Hematopoietic multipotent progenitor cell treated with erythropoietin and hydrocortisone succinate and interleukin-3 and kit ligand, for 17 days (in vitro differentiated cells): ENCODE measurements at places on chromosomes 7 and 10.
A peak's percentile ranks its signal among the peaks of the same experiment; 100 is the strongest.

- DNase-seq: no peak
These were observed 276.0 kb downstream of the SKIDA1 start for GRCh38 chr10:21249435-21249834.

DNA sequence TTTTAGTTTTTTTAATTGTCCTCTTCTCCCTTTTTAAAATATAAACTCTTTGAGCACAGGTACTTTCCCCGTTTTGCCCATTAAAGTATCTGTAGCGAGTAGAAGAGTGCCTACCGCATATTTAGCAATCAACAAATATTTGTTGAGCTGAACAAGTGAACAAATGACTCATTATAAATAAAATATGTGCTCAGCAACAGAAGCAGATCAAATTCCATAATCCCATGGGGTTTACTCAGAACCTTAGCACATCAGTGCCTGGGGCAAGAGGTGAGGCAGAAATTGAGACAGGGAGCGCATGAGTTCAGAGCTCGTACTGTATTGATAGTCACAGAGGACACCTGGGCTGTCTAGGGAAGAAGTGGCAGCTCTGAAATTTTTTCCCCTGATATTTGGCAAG is 161.0 kb downstream of the SEM1 start:
- no peak for DNase-seq

DNA sequence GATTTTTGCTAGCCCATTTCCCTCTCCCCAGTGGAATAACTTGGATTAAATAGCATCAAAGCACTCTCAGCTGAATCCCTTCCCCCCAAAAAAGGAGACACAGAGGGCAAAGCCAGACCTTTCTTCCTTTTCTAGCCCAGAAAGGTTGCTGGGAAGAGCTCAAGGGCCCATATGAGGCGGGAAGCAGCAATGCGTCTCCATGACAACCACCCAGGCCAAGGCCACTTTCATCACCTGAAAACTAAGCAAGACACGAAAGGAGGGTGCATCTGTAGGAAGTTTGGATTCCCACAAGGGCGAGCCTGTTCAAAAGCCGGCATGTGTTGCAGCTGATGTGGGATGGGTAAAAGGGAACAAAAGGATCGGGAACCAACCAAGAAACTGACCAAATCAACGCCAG is 229.1 kb downstream of the PLXNA4 start:
- no peak for DNase-seq

GRCh38 chr7:18222636-18223035 is 195.0 kb upstream of the PRPS1L1 start:
- DNase-seq: no peak

DNA sequence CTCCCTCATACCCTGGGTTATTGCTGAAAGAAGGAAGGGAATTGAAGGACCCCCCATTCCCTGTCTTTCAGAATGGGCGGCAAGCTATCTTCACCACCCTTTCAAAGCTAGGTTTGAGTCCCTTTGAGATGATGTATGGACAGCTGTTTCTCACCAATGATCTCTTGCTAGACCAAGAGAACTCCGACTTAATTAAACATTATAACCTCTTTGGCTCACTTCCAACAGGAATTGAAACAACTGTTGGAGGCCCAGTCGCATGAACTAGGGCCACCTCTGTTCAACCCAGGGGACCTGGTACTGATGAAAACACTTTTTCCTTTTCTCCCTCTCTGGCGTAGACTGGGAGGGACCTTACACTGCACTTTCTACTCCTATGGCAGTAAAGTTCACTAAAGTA is 110.6 kb downstream of the ITGB8 start:
- no peak for DNase-seq

- no peak for DNase-seq
These were observed 249.7 kb downstream of the PAXIP1 start for GRCh38 chr7:154753226-154753625.

- DNase-seq: no peak
These were observed 43.1 kb upstream of the EN2 start for GRCh38 chr7:155414547-155415492.

DNA sequence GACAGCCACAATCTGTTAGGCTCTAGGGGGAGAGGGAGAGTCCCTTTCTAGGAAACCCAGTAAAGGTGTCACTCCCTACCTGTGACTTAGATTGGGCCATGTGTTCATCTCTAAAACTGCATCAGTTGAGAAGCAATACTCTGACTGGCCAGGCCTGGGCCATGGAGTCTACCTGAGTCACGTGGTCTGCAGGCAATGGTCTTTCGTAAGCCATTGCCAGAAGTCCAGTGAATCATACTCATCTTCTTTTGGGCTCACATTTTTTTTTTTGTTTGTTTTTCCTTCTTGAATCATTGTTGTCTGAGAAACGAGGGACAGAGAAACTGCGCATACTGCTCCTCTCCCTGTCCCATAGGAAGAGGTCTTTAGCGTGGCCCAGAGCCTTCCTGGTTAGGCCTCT is 215.6 kb downstream of the CCSER2 start:
- DNase-seq: no peak

DNA sequence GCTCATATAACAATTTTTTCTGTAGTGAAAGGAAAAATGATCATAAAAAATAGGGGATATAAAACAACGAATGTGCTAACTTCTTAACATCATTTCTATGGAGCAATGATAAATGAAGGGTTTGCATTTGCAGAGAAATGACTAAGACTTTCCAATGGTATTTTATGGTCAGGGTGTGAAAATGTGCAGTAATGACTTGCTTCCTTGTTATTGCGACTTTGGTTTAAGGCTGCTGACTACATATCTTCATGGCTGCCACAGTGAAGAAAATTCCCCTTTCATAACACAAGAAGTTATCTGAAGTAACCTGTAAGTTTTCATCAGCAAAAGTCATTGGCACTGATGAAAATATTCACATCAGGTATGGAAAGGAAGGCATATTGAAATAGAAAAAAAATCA is 166.1 kb upstream of the NRG3 start:
- no peak for DNase-seq

- DNase-seq: no peak
These were observed 53.0 kb upstream of the ABCB5 start for GRCh38 chr7:20562461-20562860.

DNA sequence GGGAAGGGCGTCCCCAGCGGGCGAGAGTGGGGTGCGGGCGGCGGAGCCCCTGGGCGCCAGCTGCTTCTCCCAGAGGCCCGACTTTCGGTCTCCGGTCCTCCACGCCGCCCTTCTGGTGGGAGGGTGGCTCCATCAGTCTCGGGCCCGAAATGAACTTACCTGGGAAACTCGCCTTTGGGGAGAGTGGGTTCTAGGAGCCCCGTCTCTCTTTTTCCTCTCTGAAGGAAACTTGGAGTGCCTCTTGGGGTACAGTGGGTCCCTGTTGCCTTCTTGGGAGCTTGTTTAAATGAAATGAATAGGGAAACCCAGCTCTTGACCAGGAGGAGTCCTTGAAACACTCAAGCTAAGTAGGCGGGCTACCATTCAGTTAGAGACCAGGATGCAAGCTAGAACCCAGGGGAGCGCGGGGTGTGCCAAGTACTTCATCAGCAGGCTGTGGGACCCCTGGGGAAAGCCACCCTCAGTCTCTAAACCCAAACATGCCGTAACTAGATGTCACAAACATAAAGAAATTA is 1.3 kb downstream of the SLC26A4 start:
- no peak for DNase-seq

GRCh38 chr10:45495438-45496152 is 121.6 kb downstream of the ALOX5 start:
- peak; percentile 43 for DNase-seq

- DNase-seq: no peak
These were observed 46.9 kb upstream of the GJD4 start for GRCh38 chr10:35558276-35558675.

DNA sequence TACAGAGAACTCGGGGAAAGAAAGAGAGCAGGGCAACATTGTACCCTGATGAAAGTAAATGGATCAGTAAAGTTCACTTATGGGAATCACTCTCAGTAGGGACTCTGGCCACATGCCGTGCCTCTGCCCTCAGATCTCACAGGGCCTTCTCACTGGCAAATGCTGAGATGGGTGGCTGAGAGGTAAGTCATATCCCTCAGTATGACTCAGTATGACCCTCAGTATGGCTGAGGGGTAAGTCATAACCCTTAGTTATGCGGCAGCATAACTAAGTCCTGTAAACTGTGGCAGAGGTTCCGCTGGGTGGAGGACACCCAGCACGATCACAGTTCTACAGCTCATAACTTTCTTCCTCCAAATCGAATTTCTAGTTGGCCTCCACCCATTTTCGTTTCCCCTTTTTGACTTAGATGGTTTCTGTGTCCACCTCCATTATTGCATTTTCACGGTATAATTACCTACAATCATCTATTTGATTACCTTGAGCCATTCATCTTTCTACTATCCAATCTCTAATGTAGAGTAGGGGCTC is 26.5 kb upstream of the WNT16 start:
- DNase-seq: no peak

- DNase-seq: no peak
These were observed 173.1 kb downstream of the MYOF start for GRCh38 chr10:93309062-93309461.

DNA sequence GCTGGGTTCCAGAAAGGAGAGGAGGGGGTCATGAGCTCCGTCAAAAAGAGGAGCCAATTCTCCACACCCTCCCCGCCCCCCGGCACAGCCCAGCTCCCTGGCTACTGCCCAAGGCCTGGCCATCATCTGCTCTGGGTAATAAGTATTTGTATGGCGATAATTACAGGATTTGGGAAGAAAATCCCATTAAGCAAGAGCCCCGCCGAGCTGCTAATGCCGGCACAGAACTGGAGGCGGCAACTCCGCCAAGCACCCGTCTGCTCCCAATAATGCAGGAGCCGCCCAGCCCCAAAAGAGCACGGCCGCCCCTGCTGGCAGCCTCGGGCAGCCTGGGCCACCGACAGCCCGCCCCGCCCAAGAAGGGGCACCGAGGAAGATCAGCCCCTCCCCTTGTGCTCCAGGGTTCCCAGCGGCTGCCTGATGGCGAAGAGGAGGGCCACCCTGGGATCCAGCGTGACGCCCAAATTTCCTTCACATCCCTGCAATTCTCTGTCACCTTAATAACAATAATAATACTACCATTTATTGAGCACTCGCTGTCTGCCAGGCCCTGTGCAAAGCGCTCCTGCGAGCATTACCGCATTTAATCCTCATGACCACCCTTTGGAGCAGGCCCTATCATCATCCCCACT is 5.9 kb downstream of the SLIT1 start:
- DNase-seq: no peak

GRCh38 chr7:3042861-3043489 is 692 bp downstream of the CARD11 start:
- no peak for DNase-seq

DNA sequence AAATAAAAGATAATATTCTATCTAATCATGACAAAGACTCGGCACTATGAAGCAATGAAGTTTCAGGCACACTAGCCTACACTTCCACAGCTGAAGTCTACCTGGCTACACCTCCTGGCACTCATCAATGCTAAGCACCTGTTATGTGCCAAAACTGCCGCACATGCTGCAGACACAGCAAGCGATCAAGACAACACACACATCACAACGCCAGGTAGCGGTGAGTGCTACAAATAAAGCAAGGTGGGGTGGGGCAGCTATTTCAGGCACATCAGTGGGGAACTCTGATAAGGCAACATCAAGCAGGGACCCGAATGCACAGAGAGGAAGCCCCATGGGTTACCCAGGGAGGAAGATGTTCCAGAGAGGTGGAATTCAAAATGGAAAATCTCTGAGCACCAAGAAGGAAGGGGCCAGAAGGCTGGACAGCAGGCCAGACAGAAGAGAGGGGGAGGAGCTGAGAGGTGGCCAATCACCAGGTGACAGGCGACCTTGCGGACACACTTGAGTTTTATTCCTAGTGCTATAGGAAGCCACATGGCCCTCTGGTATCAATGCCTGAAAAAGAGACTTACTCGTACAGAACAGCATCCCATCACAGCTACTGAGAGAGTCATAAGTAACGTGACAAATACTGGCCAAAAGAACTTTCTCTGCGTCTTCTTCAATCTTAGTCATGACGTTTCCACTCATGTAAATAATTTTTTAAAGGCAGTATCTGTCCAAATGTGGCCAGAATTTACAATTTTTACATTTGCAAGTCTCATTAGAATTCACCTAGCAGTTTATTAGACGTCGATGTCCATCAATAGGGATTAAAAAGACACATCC is 8.0 kb downstream of the PSAP start:
- DNase-seq: no peak

DNA sequence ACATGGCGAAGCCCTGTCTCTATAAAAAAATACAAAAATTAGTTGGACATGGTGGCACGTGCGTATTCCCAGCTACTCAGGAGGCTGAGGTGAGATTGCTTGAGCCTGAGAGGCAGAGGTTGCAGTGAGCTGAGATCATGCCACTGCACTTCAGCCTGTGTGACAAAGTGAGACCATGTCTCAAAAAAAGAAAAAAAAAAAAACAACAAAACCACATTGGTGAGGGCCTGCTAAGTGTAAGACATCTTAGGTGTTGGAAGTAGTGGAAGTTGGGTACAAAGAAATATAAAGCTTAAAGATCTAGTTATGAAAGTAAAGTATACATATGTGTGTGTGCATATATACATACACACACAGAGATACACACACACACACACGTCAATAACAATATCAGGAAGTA is 228.0 kb downstream of the EXOC4 start:
- DNase-seq: no peak

DNA sequence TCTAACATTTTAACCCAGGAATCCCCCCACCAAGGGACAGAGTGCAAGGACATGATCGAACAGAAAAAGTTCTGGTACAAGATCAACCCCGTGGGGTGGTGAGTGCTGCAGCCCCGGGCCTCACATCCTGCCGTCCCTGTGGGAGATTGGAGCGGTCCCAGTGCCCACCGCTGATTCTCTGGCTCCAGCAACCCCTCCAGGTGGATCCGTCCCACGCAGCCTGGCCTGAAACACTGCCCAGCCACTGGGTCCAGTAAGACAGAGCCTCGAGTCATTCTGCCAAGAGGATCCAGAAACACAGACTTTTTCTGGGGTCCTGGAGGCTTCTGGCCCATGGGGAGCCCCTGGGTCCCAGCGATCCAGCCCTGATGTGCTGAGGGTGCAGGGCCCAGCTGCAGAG is 29.5 kb downstream of the GRIFIN start:
- no peak for DNase-seq

- no peak for DNase-seq
These were observed 77.8 kb downstream of the TEX36 start for GRCh38 chr10:125605167-125605566.

DNA sequence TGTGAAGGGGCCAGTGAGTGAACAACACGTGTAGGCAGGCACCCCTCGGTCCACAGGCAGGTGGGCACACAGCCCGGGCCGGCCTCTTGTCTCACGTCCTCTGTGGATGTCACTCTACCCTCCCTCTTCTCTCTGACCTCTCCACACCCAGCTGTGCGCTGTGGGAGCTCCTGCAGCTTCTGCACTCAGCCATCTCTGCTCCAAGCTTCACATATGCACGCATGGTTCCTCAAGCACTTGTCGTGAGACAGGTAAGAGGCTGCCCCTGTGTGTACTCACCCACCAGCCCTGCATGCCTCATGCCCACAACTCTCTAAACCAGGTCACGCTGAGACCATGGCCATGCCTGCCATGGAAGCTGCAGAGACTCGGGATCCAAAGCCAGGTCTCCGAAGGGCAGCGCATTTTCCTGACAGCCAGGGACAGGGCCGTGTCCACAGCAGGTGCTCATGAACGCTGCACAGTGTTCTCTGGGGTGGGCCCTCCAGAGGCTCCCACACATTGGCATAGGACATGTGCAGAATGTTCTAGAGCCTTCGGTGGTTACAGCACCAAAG is 477.5 kb downstream of the PTPRN2 start:
- no peak for DNase-seq
